ENCODE measurements at places on chromosomes 5 and 9.

- no peak for DNase-seq
Measured at GRCh38 chr9:108913391-108913790, 20.5 kb downstream of the ELP1 start.

GRCh38 chr5:98791001-98791519 lies 17.6 kb downstream of the RGMB start:
- no peak for DNase-seq

- no peak for DNase-seq
Measured at GRCh38 chr5:157222506-157223230, 42.0 kb downstream of the ITK start.

- no peak for DNase-seq
Measured at GRCh38 chr9:106861640-106862109, 1.3 kb upstream of the ZNF462 start.

DNA sequence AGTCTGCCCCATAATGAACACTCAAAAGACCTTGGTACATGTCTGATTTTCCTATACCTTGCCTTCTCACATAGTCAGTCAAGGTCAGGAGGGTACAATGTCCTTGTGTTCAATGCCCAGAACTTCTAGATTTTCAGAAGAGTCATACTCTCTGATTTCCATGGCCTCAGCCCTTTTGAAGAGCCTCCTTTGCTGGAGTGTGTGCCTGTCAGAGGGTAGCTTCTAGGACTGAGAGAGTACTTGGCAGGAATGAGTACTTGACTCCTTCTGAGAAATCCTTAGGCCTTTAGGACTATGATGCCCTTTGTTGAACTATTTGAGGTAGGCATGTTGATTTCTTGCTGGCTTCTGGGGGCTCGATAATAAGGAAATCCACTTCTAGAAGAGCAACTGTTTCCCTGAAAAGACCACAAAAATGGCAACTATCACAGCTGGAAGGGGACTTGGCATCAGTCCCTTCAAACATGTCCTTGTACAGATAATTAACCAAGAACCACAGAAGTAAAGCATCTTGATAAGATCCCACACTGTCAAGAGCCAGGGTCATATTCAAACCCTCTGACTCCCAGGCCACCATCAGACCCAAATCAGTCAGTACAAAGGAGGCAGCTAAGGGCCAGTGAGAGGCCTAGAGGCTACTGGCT lies 10.6 kb upstream of the MEGF9 start:
- DNase-seq, result no peak

DNA sequence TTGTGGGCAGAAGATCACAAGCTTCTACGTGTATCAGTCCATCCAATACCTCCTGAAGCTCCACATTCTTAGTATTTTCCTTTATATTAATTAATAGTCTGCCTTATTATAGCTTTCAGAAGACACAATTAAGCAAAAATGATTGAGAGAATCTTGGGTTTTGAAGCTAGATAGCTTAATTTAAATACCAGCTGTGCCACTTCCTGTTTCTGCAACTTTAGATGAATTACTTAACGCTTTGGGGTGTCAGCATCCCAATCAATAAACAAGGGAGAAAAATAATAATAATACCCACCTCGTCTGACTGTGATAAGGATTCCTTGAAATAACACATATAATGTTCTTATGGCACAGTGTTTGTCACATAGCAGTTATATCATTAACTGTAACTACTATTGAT lies 44.7 kb upstream of the HTR4 start:
- DNase-seq, result no peak

DNA sequence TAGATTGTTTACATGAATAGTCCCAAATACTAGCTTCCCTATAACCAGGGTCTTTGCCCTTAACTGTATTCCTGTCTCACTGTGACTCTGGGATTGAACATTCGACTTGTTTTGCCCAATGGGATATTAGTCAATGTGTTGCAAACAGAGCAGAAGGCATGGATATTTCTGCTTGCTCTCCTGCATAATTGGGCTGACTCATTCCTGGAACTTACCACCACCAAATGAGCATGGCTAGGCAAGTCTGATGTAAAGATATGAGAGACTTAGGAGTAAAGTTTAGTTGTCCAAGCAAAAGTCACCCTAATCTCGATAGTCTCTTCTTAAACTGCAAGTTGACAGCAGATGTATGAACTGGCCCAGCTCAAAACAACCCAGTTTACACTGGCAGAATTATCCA lies 273.5 kb upstream of the CCNG1 start:
- no peak for DNase-seq

- no peak for DNase-seq
Measured at GRCh38 chr9:82073551-82074543, 85.3 kb downstream of the SPATA31D1 start.

- no peak for DNase-seq
Measured at GRCh38 chr5:128084228-128085167, 932 bp downstream of the SLC12A2 start.

GRCh38 chr5:26884481-26884880 lies 153.9 kb downstream of the CDH9 start:
- DNase-seq, result no peak

DNA sequence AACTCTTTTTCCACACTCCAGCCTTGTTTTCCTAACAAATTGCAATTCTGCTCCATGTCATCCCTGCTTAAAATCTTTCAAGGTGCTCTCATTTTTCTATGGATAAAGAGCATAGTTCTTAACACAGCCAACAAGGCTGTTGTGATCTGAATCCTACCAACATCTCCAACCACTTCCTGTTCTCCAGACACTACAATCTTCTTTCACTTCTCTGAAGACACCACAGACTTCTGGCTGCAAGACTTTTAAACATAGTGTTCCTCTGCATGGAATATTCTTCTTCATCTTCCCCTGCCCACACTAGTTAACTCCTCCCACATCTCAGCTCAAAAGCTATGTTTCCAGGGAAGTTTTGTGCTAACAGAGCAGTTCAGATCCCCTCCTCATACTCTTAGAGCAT lies 404.8 kb downstream of the MAN2A1 start:
- DNase-seq, result no peak

DNA sequence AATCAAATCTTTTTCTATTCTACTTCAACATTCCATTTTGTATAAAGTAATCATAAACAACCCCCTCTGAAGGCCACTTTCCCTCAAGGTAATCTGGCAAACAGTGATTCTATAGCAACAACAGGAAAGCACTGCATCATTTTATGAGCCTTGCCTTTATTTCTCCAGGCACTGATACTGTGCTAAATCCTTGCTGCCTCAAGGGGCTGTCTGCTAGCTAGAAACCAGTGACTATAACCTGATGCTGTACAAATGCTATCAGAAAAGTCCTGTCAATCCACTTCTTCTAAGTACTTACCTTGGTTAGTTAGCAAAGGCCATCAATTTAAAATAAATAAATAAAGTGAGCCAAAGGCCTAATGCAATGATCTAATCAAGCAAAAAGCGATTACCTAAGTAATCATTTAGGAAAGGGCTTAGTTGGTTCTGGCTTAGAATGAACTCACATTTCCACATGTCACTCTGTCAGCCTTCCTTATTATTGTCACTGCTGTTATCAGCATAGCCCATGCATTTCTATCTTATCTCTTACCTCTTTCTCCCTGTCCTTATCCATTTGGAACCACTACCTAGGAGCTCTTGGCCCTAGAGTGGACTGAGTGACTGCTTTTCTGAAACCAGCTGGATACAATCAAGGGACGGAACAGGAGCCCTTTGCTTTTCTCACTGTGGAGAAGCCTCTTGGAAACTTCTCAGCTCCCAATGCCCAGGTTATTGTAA lies 246.1 kb upstream of the MEF2C start:
- no peak for DNase-seq

DNA sequence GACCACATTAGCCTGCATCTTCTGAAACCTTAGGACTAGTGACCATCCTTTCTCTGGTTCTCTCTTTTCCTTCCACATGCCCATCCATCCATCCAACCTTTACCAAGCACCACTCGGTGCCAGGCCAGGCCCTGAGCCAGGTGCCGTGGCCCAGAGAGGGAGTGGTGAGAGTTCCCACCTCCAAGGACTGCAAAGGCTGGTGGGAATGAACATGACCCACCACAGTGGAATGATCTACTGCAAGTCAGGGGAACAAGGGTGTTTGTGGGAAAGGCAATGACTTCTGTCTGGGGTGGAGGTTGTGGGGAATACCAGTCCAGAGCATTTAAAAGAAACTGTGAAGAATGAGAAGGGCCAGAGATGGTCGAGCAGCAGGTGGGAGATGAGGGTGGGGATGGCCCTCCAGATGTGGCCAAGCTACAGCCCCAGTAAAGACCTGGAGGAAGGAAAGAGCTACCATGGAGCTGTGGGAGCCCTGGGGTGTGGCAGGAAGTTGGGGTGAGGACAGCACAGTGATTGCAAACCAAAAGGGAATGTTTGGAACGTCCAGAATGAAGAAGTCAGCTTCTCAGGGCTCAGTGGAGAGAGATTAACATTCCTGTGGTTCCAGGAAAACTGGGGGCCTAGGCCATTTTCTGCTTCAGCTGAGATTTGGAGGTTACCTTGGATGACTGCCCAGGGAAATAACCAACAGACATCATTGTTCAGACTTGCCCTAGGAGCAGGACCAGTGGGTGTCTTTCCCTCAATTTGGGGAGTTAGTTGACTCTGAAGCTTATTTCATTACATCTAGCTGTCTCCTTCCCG lies 30.7 kb upstream of the CORO2A start:
- DNase-seq, result no peak

DNA sequence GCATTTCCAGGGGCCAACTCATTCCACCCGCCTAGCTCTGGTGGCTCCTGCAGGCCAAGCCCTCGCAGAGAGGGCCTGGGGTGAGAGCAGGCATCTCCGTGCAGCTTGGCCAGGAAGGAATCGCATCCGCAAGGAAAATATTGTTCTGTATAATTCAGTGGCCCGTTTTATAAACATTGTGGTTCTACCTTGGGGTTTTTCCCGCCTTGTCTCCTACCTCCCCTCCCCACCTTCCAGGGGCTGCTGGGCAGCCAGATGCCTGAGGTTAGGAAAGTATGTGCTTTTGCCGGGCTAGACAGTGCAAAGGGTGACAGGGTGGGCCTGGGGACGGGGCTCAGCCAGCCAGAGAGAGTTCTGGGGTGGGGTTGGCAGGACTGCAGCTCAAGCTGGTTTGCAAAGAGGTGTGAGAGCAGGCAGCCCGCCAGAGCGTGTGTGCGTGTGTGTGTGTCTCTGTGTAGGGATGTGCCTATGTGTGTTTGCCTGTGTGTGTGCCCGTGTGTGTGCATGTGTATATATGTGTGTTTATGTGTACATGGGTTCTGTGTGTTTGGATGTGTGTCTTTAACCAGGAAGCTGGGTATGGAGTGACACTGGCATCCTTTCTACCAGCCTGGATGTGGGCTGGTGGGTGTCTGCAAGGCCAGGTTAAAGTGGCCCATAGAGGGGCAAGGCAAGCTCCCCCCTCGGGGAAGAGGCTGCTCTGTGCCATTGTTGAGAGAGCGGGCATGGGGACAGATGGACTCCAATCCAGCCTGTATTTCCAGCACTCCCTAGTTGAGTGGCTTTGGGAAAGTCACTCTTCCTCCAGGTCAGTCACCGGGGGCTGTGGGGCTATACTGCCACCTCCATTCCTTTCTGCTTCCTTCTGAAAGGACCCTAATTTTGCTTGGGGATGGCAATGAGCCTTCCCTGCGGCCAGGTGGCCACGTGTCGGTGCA lies 10.6 kb upstream of the SLC2A6 start:
- DNase-seq, result no peak

DNA sequence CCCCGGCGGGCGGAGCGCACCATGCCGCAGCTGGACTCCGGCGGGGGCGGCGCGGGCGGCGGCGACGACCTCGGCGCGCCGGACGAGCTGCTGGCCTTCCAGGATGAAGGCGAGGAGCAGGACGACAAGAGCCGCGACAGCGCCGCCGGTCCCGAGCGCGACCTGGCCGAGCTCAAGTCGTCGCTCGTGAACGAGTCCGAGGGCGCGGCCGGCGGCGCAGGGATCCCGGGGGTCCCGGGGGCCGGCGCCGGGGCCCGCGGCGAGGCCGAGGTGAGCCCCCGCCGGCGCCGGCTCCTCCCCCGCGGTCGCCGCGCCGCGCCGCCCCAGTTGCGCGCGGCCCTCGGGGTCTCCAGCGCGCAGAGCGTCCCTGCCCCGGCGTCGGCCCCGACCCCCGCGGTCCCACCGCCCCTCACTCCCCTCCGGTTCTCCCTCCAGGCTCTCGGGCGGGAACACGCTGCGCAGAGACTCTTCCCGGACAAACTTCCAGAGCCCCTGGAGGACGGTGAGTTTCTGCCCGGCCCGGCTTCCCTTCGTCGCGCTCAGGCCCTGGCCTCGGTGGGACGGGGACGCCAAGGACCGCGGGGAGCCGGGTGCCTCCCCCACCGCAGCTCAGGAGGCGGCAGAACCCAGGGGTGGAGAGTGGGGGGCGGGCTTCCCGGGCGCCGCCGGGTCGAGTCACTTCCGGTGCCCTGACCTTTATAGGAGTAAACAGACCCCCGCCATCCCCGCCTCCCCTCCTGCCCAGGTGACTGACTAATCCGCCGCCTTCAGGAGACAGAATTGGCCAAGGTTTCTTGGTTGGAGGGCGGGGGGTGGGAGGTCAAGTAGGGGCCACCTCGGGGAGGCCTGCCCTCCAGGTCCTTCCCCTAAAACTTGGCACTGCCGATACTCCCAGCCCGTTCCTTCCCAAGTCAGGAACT lies 665 bp downstream of the TCF7 start:
- no peak for DNase-seq

DNA sequence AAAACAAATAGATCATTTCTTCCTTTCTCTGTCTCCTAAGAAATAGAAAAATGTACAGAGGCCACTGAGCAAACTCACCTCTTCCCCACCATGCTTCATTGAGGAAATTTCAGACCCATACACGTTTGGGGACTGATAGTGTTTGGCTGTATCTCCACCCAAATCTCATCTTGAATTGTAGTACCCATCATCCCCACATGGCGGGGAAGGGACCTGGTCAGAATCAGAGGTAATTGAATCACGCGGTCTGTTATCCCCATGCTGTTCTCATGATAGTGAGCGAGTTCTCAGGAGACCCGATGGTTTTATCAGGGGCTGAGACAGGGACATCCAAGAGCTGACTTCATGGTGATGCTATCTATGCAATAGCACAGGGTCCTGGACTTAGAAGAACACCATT lies 1655.8 kb downstream of the MAT2B start:
- DNase-seq, result no peak

GRCh38 chr9:110148384-110148783 lies 59.6 kb downstream of the C9orf152 start:
- DNase-seq, result no peak

GRCh38 chr5:127820910-127821553 lies 117.8 kb downstream of the CCDC192 start:
- no peak for DNase-seq

GRCh38 chr9:16202914-16203728 lies 650.3 kb downstream of the CCDC171 start:
- no peak for DNase-seq

Data from NCI-H1930 (cell line).